ENCODE measurements at places on chromosomes 5 and 9. TPM values are rescaled to one million over a fixed set of nuclear protein-coding genes. Genes with fewer than 3 reads are reported as not detected.

DNA sequence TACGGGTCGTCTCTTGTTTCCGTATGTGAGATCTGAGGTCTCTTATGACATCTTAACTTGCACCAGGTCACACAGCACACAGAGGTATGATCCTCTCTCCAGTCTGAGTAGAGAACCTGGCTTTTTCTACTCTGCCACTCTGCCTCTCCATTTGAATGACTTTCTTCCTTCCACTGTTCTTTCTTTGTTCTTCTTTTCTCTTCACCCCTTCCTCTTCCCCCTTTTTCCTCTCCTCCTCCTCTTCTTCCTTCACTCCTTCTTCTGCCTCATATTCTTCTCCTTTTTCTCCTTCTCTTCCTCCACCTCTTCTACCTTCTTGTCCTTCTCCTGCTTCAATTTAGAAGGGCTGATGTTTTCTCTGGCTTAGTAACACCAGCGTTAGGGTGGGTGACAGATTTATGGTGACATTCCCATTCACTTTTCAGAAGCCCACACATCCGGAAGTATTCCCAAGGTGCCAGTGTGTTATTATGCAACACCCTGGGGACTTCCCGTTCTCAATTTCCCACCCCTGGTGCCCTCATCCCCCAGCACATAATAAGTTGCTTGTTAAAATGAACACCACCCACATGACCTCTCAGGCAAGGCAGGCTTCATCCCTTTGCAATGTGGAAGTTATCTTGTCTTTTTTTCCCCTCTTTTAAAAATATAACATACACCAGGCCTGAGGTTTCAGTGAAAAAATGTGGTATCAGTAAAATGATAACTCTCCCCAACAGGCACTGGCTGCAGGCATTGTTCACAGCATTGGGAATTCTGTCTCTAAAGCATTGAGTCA is 122.0 kb downstream of the PAPPA start:
- DNase-seq: no peak

GRCh38 chr9:120510816-120511215 is 69.2 kb downstream of the CDK5RAP2 start:
- no peak for DNase-seq

The CCIN gene
- 0.27 TPM for polyA plus RNA-seq

GRCh38 chr5:160626322-160626721 is 204.7 kb downstream of the PTTG1 start:
- no peak for DNase-seq

DNA sequence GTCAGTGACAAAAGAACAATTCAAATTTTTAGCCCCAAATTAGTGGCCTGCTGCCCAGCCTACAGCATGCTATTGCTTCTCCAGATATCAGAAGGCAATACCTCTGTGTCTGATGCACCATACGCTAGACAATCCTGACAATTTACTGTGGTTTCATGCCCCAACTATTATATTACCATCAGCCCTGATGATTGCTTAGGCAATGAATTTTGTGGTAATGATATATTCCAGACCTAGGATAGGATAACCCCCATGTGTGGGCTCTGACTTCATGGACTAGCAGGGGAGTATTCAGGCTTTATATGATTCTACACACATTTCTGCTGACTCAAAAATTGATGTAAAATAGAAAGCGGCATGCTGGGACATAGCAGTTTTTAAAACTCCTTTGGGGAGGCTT is 168.7 kb upstream of the FST start:
- no peak for DNase-seq

- DNase-seq: no peak
Observed at GRCh38 chr9:75990576-75991304, 100.3 kb downstream of the PCSK5 start.

GRCh38 chr5:38479315-38479904 is 77.0 kb downstream of the LIFR start:
- no peak for DNase-seq

The BDP1 gene
- polyA plus RNA-seq: 34.6 TPM

The PDGFRB gene
- 137 TPM for polyA plus RNA-seq

DNA sequence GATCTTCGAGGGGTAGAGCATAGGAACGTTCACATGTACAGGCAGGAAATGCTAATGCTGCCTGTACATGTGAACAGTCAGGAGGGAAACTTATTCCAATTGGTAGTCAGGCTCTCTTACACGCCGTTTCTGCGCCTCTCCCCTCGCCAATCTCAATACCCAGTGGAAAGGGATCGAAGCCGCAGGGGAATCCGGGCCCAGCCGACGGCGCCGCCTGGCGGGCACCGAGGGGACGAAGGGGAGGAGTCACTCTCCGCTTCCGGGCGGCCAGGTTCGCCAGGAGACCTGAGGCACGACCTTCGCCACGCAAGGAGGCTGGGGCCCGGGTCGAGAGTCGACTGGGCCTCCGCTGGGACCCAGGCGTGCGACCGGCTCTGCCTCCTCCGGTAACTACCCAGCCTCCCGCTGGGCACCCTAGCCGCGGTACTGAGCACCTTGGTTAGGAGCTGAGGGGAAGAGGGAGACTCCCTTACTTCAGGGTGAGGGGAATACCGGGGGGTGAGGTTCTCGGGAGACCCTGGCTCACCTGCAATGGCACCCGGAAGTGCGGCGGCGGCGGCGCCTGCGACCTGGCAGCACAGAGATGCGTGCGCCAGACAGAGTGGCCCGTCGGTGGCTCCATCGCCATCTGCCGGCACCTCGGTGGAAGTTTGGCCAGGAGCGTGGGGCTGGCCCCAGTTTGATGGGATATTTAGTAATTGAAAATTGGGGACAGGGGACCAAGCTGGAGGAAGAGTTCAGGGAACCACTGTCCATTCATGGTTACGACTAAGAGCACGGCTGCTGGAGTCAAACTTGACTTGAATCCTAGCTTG is at the start of gene PIGO:
TSS of gene PIGO (minus strand) at position 557 of the 815 bp plus-strand sequence. CDS start 1,026 bp downstream, outside the sequence.
- peak; percentile 88 for DNase-seq

The ZNF454 gene
- 9.2 TPM for polyA plus RNA-seq

DNA sequence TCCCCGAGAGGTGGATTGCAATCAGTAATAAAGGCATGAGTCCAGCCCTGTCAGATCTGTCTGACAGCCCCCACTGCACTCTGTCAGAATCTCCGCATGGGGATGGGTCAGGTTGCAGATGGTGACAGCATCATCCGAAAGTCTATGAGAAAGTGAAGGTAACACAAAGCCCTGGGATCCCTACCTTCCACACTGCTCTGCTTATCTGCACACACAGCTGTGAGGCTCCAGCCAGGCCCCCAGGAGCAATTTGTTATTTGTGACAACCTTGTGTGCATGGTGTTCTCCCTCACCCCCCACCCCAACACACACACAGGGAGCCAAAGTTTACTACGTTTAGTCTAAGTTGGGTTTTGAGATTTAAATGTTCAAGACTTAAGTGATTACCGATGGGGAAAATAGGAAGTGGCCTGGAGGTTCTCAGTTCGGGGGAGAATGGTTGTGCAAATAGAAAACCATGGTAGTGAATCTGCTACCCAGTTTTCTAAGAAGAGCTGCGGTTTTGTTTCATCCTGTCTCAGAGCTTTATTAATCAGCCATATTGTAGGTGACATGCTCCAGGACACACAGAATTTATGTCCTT is 92.7 kb downstream of the SV2C start:
- no peak for DNase-seq

- DNase-seq: no peak
Observed at GRCh38 chr5:16169550-16169949, 10.0 kb downstream of the MARCHF11 start.

DNA sequence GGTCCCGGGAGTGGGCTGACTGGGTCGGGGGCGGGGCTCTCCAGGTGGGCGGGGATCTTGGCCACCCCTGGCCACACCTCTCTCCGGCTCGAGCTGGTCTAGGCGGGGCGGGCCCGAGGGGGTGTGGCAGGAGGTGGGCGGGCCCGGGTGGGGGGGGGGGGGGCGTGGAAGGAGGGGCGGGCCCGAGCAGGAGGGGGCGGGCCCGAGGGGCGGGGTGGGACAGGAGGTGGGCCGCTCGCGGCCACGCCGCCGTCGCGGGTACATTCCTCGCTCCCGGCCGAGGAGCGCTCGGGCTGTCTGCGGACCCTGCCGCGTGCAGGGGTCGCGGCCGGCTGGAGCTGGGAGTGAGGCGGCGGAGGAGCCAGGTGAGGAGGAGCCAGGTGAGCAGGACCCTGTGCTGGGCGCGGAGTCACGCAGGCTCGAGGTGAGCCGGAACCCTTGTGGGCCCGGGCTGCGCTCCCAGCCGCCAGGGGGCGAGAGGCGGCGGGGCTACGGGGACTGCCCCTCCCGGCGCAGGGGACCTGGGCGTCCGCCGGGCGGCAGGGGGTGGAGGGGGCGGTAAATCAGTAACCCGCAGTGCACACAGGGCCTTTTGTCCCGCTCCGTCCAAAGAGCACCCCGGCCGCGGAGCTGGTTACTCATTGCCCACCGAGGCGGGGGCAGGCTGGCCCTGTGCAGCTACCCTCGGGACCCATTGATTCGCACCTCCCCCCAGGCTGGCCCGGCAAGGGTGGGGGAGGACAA is at the start of gene FGFR4:
TSS of gene FGFR4 (plus strand) at position 262 of the 744 bp plus-strand sequence. CDS start 2,688 bp downstream, outside the sequence.
- DNase-seq: peak; percentile 82

- no peak for DNase-seq
Observed at GRCh38 chr5:176714067-176714466, 66.8 kb downstream of the TSPAN17 start.

The TSLP gene
- 0.16 TPM for polyA plus RNA-seq

The SLC23A1 gene
- polyA plus RNA-seq: 15.0 TPM

DNA sequence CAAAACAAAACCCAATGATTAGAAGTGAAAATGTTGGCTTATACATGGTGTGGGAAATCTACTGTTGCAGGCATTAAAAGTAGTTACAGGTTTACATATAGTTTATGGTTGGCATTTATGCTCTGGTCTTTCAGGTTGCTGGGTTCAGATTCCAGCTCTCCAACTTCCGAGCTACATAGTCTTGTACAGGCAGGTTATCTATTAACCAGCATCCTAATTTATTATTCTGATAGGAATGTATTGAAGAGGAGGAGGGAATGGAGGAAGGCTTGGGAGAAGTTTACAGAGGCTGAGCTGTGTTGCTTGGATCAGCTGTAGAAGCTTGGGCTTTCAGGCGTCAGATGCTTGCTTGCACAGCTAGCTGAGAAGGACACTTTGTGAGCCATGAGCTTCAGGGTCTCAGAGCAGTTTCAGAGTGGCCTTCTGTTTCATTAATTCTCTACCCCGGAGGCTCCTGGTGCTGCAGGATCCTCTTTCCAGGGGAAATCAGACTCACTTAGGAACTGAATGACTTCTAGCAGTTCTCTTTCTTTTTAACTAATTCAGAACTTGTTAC is 11.7 kb upstream of the ERBIN start:
- DNase-seq: no peak

The FAM200C gene
- polyA plus RNA-seq: 16.7 TPM

The PCBD2 gene
- 8.1 TPM for polyA plus RNA-seq

GRCh38 chr5:135826221-135826525 is 8.3 kb upstream of the SLC25A48 start:
- DNase-seq: no peak

DNA sequence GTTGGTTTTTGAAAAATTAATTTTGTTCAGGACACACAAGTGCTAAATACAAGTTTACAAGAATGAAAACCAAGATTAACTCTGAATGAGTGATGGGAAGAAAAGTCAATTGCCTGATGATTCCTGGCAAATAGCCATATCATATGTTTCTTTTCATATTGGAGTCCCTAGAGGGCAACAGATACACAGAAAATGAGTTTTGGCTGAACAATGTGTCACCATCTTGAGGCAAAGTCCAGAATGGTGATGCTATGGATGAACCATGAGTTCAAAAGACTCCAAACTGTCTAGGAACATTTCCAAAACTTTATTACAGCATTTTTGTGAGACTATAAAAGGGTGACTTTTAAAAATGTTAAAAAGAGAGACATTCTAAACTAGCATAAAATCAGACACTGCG is 382.9 kb downstream of the TMEM161B start:
- DNase-seq: no peak

The IFNB1 gene
- polyA plus RNA-seq: not detected

The WNT8A gene
- polyA plus RNA-seq: 0.25 TPM

The CKMT2 gene
- polyA plus RNA-seq: 5.2 TPM

DNA sequence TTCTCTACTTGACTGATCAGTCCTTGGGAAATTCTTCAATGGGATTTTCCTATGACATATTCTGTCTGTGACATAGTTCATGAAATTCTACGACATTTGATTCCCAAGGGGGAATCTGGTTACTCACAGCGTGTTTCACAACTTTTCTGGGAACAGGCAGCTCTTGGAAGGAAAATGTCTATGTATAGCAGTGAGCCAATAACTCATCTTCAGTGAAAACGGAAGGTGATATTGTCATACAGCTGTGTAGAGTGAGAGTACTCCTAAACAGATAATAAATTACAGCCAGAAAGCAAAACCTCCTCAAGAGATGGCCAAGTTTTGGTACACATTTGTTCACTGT is 91.4 kb downstream of the C9orf152 start:
- no peak for DNase-seq

DNA sequence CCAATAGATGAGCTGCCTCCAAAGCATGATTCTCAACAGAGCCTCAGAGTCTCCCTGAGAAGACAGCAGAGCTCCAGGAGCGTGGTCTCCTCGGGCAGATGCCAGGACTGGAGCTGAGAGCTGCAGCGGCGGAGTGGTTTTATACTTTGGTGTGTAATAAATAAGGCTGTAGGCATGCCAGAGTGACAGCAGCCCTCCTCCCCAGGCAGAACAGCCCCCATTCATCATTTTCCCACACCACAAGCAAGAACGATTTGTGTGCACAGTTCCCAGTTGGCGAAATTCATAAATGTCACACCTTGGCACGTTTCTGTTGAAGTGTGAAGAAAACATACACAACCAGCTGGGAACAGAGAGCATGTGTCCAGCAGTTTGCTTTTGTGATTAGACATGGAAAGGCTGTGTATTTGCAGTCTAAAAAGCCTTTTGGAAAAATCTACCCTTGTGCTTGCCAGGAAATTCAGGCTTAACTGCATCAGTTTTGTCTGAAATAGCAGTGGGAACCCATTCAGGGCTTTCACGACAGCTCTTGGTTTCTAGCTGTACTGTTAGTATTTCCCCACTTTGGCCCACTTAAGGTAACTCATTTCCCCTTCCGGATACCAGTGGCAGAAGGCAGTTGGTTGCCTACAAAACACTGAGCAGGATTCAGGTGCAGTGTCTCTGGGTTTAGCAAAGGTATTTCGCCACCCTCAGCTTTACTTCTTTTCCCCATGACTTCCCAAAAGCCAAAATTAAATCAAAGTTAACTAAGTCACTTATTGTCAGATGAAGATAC is at the start of gene C1QTNF3:
TSS of gene C1QTNF3 (minus strand) at position 115 of the 778 bp plus-strand sequence. CDS start at position 27, 88 bp downstream.
- DNase-seq: peak; percentile 51

DNA sequence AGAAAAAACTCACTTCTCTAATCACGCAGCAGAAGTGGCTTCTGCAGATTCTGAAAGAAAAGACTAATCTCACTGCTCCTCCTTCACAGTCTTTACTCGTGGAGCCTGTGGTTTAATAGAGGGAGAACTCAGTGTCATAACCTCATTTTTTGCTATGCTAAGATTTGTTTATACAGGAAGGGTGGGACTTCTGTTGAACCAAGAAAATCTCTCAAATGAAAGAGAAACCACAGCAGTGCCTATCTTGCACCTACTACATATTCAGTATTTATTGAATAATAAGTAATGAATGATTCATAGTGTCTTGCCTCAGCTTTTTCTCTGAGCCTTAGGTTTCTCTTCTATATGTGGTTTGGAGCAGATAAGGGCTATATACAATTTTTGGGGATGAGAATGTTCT is 136.1 kb upstream of the DMAC1 start:
- no peak for DNase-seq

- DNase-seq: peak; percentile 23
Observed at GRCh38 chr5:72018143-72018803, 89.0 kb upstream of the MAP1B start.

- no peak for DNase-seq
Observed at GRCh38 chr9:119302988-119303698, 66.1 kb downstream of the BRINP1 start.
